OCI-M1 (cell line): ENCODE measurements at places on chromosomes 6 and 20.
A peak's percentile ranks its signal among the peaks of the same experiment; 100 is the strongest.

- DNase-seq = no peak
These were observed 27.4 kb downstream of the NPEPL1 start for GRCh38 chr20:58719971-58720371.

DNA sequence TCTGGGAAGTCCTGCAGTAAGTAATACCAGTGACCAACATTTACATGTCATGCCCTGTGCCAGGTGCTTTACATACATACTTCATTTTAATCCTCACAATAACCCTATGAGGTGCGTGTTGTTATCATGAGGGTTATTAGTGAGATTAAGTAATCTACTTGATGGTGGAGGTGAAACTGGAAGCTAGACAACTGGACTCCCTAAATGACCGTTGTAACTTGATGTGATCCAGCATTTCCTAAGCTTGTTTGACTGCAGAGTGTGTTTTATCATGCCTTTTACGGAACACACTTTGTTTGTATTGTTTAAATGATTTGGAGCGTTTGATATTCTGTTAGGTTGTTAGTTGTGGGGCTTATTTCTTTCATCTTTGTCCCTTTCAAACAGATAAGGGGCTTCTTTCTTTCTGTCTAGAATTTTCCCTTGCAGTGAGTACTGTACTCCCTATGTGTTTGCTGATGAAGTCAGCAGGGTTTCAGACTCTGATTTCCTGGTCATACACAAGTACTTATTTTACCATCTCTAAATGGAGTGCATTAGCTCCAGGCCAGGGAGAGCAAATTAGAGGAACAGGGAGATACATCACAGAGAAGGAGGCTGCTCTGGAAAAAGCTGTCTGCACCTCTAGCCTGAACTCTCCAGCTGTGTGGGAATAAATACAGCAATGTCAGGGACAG, 29.7 kb downstream of the CHMP4B start:
- DNase-seq = no peak

DNA sequence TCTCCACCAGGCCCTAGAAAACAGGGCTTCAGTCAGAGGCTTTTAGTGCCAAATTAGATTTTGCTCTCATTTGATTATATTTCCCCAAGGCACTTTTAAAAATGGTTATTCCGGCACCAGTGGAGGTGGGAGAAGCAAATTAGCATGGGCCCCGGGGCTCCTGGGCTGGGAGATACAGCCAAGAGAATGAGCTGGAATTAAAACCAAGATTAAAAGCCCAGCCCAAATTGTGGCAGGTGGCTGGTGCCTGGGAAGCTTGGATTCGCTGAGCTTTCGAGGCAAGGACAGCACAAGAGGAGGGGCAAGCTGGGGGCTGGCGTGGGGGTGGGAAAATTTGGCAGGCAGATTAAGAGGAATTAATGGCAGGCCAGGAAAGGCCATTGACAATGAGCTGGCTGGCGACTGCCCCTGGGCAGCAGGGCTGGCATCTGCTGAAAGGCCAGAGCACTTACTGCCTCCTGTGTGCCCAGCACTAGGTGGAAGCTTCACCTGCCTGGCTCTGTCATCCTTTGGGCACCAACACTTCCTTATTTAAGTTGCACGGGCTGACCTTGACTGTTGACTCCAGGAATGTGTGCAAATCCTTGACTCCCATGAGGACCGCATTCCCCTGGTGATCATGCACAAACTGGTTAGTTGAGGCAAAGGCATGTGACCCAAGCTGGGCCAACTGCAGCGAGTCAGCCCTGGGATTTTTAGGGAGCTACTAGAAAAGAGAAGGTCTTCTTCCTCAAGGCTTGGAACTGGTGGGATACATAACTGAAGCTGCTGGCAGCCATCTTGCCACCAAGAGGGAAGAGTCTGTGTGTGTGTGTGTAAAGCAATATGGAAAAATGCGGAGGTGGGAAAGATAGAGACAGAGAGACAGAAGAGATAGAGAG, 76.1 kb downstream of the SULF2 start:
- DNase-seq = no peak

GRCh38 chr6:95866732-95867131, 149.0 kb upstream of the FUT9 start:
- peak; percentile 56 for DNase-seq

GRCh38 chr20:58352468-58352867, 36.6 kb upstream of the VAPB start:
- no peak for DNase-seq

DNA sequence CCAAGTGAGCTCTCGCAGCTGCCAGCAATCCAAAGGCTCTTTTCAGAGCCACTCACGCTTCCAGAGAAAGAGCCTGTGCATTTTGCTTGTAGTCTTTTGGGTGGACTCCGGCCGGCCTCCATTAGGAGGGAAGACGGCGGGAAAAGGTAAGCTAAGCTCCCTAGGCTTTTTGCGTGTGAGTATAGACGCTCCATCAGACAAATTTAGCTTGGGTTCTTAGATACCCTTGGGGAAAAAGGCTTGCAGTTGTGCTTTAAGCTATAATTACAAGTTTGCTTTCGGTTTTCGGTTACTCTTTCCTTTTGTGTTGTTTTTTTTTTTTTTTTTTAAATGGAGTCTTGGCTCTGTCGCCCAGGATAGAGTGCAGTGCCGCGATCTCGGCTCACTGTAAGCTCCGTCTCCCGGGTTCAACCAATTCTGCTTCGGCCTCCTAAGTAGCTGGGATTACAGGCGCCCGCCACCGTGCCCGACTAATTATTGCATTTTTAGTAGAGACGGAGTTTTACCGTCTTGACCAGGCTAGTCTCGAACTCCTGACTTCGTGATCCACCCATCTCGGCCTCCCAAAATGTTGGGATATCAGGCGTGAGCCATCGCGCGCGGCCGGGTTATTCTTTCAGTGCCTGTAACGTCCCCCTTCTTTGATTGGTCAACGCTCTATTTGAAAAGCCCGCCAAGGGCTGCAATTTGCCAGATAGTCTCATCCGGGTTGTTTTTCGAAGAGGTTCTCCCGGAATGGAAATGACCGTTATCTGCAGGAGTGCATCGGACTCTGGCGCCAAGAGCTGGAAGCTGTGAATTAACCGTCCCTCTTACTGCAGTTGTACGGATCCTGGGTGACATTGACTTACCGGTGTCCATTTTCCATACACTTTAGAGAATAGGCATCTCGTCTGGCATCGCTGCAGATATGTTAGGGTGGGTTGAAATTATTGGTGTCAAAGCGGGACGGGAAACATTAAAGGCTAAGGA, 18.1 kb downstream of the OR2B2 start:
- DNase-seq = peak; percentile 98

DNA sequence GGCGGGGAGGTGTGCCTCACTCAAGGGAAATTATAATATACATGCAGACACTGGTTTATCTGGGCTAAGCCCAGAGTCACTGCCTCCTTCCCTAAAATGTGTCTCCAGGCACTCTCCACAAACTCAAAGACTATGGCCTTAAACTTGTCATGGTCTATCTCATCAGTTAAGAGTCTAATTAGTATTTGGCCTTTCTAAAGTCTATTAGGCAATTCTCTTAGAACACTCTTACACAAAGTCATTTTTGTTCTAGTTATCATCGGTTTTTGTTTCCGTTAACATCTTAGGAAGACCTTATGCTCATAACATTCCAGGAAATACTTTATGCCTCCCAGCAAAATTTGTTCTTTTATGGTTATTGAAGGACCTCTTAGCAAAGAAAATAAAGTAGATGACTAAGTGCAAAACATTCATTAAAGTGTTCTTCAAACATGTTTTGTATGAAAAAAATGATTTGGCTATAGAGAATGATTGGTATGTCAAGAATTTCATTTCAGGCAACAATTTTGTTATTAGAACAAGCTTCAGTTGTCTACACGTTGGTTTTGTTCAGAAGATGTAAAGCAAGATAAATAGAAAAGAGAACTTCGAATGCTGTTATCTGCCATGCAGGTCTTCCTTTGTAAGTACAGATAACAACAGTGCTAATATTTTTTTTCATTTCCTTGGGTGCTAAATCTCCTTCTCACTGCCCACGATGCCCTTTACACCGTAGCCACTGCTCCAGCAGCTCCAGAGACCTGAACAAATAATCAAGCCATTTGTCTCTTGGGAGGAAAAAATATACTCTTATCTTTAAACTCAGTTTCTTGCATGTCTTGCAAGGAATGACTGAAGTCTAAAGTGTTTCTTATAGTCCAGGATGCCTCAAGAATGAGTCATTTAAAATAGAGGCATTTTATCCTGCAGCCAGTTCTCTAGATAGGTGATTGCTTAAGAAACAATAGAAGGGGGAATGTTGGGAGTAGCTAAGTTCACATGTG, 170.4 kb downstream of the HTR1B start:
- DNase-seq = peak; percentile 47

DNA sequence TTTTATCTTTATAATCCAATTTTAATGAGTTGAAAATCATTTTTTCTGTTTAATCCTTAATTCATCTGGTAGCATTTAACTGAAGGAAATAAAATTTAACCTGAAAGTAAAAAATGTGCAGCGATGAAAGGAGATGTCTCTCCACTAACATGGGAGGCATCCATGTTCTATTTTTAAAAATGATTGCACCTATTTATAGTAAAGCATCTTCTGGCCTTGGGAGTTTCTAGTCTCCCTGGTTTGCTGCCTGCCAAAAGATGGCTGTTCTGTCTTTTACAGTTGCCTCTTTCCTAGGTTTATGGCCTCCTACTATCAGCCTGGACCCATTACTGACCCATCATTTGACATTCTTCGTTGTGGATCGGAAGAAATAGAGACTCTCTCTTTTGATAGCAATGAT, 143.0 kb downstream of the B3GAT2 start:
- DNase-seq = no peak

DNA sequence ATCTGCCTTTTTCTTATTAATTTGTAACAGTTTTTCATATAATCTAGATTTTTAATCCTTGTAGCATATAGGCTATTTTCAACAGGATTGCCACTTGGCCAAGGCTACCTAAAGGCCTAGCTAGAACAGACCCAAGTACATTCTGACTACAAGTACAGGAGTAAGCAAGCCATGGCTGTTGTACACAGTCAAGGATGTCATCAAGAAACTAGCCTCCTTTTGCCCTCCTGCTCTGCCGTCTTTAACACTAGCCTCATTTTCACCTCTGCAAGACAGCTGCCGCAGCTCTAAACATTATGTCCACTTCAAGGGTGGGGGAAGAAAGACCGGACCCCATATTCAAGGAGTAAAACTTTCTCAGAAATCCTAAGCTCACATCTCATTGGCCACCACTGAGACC, 45.1 kb downstream of the EPB41L2 start:
- DNase-seq = no peak

DNA sequence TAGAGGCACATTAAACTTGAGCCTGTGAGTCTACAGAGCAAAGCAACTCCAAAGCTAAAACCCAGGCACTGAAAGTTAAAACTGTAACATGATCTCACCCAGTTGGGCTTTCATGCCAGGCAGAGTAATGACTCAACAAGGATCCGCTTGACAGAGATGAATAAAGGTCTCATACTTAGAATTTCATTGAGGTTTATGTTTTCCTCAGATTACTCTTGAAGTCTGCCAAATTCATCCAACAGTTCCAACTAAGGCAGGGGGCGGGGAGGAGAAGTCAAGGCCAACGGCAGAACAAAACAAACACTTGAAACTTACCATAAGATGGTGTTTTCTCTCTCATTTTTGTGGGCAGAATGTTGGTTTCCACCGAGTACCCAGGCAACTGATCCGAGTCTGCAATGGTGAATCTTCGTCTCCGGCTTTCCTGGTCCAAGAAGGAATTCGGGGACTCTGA, 54.0 kb upstream of the IPCEF1 start:
- peak; percentile 39 for DNase-seq

- no peak for DNase-seq
These were observed 44.1 kb downstream of the PREX1 start for GRCh38 chr20:48783533-48784272.

GRCh38 chr6:28586962-28587745, 61.5 kb downstream of the GPX5 start:
- peak; percentile 89 for DNase-seq

- no peak for DNase-seq
These were observed 225.5 kb downstream of the BMP7 start for GRCh38 chr20:57040924-57041323.

GRCh38 chr20:49579195-49579594, 11.3 kb upstream of the PTGIS start:
- no peak for DNase-seq

- peak; percentile 59 for DNase-seq
These were observed 372.1 kb upstream of the CNR1 start for GRCh38 chr6:88538130-88538706.
